Right cardiac atrium (tissue), 5 donors: ENCODE measurements at places on chromosomes 3 and 15.

GRCh38 chr15:29095746-29096145, 173.9 kb downstream of the NSMCE3 start:
- no peak for DNase-seq

DNA sequence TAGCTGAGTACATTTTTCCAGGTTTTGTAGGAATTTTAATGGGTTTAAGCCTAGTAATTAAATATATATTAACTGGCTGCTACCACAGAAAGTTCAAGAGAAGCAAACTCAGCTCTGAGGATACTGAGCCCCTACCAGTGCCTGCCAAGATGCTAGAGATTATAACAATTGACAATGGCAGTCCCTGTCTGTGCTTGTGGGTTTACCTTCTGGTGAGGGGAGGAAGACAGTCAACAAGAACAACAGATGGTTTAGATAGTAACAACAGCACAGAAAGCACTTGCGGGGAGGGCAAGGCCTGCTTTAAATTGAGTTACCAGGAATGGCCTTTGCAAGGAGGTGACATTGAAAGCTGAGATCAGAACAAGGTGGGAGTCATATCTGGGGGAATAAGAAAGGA, 56.6 kb upstream of the ARHGEF3 start:
- DNase-seq = no peak

GRCh38 chr15:98743177-98743576, 94.8 kb downstream of the IGF1R start:
- DNase-seq = no peak

DNA sequence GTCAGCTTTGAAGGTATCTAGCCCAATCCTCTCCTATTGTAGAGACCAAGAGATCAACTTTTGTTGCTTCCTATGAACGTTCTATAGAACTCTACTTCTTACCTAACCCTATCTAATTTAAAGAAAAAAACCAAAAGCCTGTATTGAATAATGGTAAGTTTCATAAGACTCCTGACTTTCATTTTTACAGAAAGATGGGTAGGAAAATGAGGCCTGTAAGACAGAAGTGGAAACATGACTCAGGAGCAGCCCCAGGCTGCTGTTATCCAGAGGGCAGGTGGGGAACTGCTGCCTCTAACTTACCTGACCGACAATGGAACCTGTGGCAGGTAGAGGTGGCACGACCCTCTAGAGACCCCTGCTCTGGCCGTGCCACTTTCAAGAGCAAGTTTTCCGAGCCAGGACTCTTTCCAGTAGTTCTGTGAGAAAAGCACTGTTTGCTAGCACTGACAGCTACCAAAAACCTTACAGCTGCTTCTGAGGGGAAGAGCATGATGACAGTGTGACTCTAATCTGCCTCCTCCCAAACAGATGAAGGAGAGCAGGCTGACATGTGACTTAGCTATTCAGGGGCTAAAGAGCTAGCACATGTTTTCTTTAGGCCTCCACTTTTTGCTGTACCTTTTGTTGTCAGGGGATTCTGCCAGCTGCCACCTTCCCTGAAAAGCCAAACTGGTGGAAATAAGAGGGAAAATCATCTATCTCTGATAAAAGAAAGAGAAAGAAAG, 17.5 kb downstream of the POPDC2 start:
- DNase-seq = no peak

DNA sequence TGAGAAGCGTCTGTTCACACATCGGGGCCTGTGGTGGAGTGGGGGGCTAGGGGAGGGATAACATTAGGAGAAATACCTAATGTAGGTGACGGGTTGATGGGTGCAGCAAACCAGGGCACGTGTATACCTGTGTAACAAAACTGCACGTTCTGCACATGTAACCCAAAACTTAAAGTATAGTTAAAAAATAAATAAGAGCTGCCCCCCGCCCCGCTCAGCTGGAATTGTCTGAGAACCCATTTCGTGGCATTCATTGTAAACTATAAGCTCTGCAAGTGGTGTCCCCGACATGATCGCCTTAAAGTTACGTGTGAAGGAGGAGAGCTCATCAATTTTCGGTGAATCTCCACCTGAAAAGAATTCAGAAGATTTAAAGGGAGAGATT, 7.3 kb upstream of the LIPH start:
- no peak for DNase-seq

- peak; percentile 25 for DNase-seq
Observed at GRCh38 chr15:83380682-83381081, 66.5 kb upstream of the SH3GL3 start.

DNA sequence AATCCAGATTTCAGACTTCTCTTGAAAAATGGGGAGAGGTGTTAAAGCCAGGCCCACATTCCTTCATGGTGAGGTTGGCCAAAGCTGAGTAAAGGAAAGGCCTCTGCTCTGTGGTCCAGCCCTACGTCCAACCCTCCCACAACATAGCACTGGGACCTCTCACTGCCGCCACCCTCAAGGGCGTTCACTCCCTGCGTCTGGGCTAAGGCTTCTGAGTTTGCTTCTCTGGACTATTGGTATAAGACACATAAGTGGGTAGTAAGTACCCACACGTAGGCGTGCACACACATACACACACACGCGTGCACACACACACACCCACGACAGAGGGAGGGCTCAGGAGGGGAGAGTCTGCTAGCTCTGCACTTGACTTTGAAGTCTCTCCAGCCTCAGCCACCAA, 80.2 kb upstream of the PXYLP1 start:
- peak; percentile 57 for DNase-seq

DNA sequence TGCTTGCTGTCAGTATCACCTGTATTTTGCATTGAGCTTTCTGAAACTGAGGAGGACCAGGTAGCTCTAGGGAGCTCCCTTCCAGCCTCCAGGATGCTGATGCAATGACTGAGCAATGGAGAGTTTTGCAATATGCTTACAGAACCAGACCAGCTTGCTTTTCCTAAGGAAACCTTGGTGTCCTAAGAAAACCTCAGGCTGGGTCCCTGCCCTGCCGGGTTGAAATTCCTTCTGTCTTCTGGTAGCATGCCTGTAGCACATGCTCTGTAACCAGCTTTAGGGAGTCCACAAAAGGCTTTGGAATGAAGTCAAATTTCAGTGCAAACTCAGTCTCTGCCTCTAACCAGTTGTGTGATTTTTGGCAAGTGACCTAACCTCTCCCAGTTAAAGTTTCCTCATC, 65.8 kb upstream of the GSK3B start:
- DNase-seq = peak; percentile 67

GRCh38 chr3:60577601-60578000, 673.7 kb downstream of the FHIT start:
- no peak for DNase-seq

DNA sequence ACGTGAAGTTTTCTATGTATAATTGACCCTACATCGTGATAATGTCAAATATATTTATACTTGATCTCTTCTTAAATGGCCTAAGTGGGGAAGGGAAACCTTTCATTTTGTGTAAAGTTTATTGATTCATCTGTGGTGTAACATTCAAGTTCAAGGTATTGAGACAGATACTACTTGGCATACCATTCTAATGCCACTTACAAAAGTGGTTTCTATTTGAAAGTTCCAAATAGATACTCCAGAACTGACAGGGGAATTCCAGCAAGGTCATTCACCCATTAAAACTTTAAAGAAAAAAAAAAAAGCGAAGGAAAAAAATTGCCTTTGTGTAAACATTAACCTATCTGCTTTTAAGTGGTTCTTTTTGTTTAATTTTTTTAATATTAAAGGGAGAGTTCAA, 45.3 kb upstream of the MAP3K13 start:
- no peak for DNase-seq

DNA sequence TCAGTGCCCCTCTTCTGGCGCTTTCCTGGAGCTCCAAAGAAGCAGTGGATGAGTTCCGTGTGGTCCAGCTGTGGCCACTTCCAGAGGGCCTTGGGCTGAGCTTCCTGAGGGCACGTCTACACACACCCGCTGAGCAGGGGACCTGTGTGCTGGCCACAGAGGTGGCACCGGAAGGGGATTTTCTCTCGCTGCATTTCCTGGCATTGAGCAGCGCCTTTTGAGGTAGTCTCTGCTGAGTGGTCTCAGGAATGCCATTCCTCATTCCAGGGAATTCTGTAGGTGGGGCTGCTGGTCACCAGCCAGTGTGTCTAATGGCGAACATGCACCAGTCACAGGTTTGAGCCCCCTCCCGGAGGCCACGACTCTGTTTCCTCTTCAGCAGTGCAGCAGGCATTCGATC, 48.1 kb downstream of the AMOTL2 start:
- no peak for DNase-seq

- DNase-seq = no peak
Observed at GRCh38 chr3:15822281-15822680, 24.5 kb upstream of the ANKRD28 start.

DNA sequence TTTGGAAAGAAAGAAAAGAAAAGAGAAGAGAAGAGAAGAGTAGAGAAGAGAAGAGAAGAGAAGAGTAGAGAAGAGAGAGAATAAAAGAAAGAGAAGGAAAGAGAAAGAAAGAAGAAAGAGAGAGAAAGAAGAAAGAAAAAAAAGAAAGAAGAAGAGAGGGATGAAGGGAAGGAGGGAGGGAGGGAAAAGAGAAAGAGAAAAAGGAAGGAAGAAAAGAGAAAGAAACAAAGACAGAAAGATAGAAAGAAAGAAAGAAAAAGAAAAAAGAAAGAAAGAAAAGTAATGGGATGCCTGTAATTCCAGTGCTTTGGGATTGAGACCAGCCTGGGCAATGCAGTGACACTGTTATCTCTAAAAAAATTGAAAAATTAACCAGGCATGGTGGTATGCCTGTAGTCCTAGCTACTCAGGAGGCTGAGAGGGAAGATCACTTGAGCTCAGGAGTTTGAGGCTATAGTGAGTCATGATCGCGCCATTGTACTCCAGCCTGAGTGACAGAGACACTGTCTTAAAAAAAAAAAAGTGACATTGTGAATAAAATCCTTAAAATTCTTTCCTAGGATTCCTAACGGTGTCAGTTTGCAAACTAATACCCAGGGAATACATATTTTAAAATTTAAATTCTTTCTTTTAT, 1.7 kb downstream of the RASL12 start:
- DNase-seq = no peak
